ENCODE measurements at places on chromosomes 7 and 10.

- no peak for DNase-seq
These were observed 43.7 kb downstream of the ASZ1 start for GRCh38 chr7:117383483-117384189.

DNA sequence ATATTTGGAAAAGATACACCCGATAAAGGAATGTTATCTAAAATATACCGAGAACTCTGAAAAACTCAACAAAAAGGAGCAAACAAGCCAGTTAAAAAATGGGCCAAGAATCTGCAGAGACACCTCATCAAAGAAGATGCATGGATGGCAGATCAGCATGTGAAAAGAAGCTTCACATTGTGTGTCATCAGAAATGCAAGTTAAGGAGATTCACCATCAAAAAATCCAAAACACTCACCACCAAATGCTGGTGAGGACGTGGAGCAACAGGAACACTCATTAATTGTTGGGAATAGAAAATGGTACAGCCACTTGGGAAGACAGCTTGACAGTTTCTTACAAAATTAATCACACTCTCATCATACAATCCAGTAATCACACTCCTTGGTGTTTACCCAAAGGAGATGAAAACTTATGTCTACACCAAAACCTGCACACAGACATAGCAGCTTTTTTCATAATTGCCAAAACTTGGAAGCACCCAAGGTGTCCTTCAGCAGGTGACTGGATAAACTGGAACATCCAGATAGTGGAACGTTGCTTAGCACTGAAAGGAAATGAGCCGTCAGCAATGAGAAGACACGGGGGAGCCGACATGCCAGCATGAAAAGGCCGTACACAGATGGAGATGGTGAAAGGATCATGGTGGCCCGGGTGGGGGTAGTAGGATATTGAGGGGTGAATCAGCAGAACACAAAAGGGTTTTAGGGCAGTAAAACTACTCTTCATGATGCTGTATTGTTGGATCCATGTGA, 27.9 kb upstream of the PWWP2B start:
- no peak for DNase-seq

DNA sequence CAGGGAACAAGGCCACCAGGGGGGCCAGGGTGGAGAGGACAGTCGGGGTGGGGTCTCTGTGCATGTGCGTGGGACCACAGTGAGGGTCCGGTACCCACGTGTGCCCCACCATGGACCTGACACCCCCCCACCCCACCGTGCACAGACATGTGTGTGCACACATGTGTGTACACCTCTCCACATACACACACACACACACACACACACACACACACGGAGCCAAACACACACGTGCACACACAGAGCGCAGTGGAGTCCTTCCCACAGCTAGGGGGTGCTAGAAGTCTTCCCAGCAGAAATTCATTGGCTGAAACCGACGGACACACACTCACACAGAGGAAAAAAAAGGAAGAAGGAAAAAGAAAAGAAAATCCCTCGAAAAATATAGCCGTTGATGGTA, 42.8 kb upstream of the GNA12 start:
- no peak for DNase-seq

- DNase-seq: no peak
These were observed 447.1 kb upstream of the MKI67 start for GRCh38 chr10:128573281-128573845.

DNA sequence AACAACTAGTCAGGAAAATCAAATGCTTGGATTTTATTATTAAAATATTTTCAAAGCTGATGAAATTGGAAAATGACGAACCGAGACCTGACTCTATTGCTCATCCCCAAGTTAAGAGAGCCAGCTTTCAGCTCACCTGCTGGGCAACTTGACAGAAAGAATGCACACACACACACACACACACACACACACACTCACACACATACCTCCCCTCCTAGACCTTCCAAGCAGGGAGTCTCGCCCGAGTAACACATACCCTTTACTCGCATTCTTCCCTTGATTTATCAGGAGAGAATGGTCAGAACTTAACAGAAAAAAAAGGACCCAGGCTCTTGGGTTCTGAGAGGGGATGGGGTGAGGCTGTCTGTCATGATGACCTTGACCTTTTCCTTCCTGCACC, 19.1 kb downstream of the GPRIN2 start:
- DNase-seq: no peak

DNA sequence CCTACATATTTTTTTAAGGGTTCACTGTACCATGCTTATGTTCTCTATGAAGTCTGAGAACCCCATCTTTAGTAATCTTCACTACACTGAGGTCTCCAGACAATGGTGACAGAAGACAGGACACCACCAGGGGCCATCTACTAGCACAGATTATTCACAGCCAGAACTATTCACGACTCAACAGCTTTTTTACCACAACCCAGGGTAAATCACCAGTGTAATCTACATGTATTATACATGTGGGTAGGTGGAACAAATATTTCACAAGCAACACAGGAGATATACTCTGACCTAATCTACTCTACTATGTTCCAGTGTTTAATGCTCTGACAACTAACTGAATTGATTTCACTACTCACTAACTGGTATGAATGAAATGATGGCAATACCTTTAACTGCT, 136.1 kb downstream of the ELMO1 start:
- DNase-seq: no peak

DNA sequence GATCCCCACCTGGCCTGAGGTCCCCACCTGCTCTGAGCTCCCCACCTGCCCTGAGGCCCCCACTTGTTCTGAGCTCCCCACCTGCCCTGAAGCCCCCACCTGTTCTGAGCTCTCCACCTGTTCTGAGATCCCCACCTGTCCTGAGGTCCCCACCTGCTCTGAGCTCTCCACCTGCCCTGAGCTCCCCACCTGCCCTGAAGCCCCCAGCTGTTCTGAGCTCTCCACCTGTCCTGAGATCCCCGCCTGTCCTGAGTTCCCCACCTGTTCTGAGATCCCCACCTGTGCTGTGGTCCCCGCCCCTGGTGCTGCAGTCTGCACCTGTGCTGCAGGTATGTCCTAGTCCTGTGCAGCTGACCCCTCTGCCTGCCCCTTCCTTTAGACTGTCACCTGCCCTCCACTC, 561.6 kb downstream of the TCERG1L start:
- no peak for DNase-seq

DNA sequence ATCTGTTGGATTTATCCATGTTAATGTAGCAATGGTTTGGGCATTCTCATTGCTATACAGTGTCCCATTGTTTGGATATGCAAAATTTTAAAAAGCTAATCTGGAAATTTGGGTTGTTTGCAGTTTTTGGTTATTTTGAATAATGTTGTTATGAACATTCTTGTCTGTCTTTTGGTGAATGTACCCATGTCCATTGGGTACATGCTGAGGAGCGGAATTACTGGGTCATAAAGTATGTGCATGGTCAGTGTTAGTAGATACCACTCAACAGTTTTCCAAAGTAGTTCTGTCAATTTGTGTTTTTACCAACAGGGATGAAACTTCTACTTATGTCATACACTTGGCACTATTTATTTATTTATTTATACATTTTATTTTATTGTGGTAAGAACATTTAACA, 153.9 kb downstream of the LRMDA start:
- DNase-seq: no peak

DNA sequence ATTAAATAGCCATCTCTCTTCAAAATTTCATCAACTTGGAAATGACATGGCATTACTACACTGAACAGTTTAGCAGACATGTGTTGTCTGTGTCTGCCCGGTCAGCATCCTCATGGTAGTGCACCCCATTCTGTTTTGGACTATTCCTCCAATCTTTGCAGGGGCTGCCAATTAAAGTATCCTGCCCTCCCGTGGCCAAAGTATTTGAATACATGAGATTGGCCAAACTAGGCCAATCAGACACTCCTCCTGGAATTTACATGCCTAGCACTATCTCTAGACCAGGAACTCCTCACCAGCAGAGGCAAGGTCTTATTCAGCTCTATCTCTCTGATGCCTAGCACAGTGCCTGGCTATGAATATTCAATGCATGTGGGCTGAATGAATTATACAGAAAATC, 4.4 kb downstream of the SHTN1 start:
- no peak for DNase-seq

DNA sequence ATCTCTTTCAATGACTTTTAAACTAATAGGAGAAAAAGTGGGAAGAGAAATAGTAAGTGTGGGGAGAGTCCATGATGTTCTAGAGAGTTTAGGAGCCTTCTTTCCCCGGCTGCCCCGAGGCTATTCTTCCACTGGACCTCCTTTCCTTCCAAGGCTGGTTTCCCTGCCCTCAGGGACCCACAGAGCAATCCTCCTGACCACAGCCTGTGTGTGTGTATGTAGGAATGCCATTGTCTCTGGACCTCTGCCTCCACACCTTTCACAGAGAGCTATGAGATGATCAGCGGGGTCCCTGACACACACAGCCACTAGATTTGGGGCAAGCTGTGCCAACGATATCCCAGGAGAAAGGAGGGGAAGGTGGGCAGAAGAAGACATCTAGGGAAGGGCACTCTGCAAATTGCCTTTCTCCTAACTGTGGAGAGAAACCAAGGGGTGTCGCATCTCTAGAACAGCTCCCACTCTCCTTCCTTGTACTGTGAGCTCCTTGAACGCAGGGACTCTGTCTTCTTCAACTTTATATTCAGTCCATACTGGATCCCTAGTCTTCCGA, 13.3 kb upstream of the CHCHD3 start:
- DNase-seq: no peak

GRCh38 chr10:130458509-130458908, 322.3 kb downstream of the GLRX3 start:
- no peak for DNase-seq

- no peak for DNase-seq
These were observed 149.7 kb upstream of the SLC25A13 start for GRCh38 chr7:96471606-96472005.

DNA sequence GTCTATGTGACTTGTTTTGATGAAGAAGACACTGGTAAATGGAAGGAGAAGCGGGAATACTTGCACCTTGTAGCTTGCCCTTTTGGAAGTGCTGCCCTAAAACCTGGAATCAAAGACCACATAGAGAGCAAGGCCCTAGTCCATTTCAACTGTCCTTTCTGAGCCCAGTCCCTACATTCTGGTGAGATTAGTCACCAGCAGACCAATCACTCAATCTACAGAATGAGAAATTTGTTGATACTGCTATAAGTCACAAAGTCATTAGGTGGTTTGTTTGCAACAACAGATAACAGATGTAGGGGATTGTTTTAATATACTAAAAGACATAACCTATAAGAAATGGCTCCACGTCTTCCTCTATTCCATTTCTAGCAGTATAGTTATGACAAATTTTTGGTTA, 33.6 kb downstream of the WASL start:
- no peak for DNase-seq

DNA sequence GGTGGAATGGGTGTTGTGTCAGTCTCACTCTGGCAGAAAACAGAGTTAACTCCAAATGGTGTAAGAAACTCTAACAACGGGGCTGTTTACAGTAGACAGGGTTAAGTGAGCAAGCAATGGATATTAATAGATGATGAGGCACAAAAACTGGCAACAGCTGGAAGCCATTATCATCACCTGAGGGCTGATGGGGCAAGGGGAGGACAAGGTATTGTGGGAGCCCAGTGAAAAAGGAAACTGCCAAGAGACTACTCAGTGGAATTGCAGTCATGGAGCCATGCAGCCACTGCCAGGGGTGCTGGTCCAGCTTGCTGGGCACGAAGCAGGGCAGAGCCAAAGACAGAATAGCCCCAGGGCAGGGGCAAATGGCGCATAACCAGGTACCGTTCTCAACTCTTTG, 260.7 kb downstream of the BICC1 start:
- DNase-seq: no peak

DNA sequence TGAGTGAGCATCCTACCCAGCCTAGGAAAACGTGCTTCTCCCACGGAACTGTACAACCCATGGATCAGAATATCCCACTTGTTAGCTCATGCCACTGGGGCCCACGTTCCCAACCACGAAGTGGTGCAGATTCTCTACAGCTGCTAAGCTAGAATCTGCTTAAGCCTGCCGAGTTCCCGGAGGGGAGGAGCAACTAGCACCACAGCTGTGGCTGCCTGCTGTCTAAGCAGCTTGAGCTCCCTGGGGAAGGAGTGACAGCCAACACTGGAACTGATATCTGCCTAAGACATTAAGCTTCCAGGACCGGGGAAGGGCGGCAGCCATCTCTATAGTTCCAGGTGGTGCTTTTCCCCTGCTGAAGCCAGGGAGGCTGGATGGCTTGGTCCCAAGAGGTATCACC, 334.7 kb upstream of the CHRM2 start:
- DNase-seq: no peak

DNA sequence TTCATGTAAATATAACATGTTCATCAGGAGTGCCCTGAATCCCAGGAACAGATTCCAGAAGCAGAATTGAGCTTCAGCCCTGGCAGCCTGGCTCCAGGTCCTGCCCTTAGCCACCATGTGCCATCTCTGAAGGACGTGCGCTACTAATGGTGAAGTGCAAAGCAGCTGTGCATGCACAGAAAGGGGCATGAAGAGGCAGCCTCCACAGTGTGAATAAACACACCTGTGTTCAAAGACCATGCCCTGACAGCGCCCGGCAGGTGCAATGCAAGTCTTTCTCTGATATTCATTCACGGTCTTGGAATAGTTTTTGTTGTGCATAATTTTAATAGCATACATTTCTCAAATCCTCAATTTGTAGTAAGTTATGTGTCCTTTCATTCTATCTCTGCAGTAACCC, 250.4 kb upstream of the TCERG1L start:
- DNase-seq: no peak

DNA sequence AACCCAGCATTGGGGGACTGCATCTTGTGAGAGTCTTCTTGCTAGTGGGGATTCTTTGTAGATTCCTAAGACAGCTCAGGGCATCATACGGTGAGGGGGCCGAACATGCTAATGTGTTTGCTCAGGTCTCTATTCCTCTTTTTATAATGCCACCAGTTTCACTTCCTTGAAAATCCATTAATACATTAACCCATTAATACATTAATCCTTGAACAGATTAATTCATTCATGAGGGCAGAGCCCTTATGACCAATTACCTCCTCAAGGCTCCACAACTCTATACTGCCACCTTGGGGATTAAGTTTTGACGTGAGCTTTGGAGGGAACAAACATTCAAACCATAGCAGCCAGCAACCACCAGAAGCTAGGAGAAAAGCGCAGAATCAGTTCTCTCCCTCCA, 67.2 kb upstream of the POT1 start:
- DNase-seq: no peak

- DNase-seq: no peak
These were observed 6.0 kb upstream of the CROT start for GRCh38 chr7:87339373-87339897.

GRCh38 chr10:58515291-58515941, 2.7 kb downstream of the BICC1 start:
- no peak for DNase-seq

DNA sequence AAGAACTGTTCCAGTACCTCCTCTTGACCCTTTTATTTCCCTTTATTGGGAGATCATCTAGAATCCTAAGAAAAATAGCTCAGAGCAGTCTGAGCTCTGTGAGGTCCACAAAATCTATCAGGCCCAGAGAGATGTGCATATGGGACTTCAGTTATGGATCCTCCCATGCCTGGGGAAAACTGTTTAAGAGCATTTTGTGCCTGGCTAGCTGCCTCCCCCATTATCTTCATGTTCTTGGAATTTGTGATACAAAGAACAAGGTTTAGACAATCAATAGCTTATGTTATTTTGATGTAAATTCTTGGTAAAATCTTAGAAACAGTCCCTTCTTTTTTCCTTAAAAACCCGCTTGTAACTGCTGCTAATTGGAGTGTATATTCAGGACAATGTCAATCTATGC, 75.2 kb downstream of the USP6NL start:
- no peak for DNase-seq

- no peak for DNase-seq
These were observed 17.4 kb upstream of the INMT start for GRCh38 chr7:30734497-30734896.

Measured in stimulated activated CD8-positive, alpha-beta memory T cell treated with anti-CD3 and anti-CD28 coated beads, Interleukin-12 subunit alpha, Interleukin-12 subunit beta, amount 100 ng/mL, for 1 hour (primary cell).